CD4-positive, alpha-beta T cell treated with Interleukin-4 for 4 hours (primary cell): ENCODE measurements at places on chromosomes 3 and 15.

DNA sequence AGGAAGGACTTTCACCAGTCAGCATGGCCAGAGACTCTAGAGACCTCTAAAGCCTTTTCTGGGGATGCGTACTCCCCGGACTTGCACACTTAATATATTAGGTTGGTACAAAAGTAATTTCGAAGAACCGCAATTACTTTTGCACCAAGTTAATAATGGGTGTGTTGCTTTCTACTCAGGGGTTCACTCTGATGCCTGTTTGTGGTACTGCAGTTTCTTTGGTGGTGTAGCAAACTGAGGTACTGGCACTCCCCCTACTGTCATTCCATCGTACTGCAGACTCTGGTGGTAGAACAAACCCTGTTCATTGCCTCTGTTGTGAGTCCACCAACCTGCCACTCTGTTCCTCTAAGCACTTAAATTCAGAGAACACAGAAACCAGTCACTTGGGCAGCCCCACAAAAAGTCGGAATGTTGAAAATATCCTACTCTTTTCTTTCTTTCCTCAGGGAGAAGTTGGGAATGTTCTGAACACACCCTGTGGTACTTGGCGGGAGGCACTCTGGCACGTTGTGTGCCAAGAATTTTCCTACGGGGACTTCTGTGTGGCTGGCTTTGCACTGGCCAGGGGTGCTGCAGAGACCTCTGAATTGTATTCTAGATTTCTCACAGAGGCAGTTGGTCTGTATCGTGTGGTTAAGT lies 46.3 kb downstream of the GABRG3 start:
- DNase-seq, result peak; percentile 2

GRCh38 chr3:133991637-133992036 lies 38.1 kb downstream of the SLCO2A1 start:
- no peak for DNase-seq

DNA sequence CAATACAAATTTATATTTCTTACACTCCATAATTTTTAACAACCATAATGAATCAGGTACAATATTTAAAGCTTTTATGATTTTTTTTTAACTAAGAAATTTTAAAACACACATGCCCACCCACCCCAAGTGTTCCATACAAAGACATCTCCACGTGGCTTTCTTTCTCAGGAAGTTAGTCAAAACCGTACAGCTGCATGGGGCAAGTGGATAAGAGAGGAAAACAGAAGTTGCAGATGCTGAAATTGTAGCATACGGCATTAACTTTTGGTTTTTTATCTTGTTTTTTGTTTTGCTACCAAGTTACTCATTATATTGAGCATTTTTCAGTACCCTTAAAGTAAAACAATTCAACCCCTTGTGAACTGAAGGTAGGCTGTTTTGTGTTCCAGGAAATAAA lies 14.8 kb downstream of the GNB4 start:
- no peak for DNase-seq

DNA sequence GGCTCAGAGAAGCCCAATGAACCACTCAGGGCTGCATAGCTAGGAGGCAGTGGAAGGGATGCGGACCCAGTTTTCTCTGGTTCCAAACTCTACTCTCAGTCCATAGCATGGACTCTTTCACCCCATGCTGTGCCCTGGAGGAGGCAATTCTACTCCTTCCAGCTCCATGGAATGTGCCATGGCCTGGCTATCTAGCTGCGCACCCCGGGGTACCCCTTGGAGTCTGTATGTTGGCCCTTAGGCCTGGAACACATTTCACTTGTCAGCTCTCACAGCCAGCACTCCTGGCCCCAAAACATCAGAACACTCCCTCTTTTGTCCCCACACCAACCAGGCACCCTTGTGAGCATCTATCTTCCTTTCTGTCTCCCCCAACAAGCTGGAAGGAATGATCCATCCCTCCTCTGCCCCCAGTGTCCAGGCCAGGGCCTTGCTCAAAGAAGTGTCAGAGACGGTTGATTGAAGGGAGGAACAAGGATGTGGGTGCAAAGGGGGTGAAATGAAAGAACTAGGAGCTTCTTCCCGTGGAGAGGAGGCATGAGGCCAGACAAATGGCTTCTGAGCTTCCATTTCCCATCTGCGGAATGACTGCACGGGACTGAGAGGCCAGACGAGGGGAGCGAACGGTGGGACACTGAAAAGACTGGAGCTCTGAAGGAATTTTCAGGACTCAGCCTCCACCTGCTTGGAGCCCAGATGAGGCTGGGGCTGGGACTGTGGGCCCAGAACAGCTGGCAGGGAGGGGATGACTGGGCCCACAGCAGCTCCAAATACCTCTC lies 2.8 kb downstream of the PRSS50 start:
- DNase-seq, result no peak

DNA sequence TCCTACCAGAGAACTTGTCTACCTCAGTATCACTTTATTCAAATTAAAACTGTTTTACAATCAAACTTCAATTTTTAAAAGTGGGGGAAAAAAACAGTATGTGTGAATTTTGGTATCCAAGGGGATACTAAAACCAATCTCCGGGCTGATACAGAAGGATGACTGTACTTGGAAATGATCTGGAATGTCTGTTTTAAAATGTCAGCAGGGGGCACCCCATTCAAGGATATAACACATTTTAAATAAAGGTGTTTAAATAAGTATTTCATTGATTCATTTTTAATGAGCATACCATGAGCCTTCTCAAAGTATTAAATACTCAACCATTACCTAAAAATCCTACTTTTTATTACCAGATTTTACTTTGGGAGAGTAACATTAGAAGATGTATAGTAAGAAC lies 67.9 kb downstream of the ULK4 start:
- DNase-seq, result peak; percentile 42

DNA sequence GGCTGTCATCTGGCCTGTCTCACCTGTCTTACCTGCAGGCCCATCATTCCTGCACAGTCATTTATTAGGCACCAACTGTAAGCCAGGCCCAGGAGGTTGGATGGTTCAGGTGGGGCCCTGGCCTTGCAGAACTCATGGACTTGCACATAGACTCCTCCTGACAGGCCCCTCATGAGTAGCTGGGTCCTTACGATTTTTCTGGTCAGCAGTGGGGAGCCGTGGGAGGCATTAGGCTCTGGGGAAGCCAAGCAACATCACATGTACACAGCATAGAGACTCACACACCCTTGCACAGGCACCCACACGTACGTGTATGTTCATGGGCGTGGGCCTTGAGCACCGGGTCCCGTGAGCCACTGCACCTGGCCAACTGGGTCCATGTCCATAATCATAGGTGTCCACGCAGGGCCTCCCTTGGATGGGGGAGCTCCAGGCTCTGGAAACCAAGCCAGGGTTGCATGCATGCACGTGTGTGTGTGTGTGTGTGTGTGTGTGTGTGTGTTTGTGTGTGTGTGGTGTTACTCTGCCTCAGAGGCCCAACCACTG lies 20.3 kb downstream of the CISH start:
- DNase-seq, result peak; percentile 31

GRCh38 chr15:98425173-98425572 lies 223.2 kb upstream of the IGF1R start:
- DNase-seq, result no peak

- no peak for DNase-seq
These were observed 9.3 kb downstream of the RBPMS2 start for GRCh38 chr15:64766058-64766457.

DNA sequence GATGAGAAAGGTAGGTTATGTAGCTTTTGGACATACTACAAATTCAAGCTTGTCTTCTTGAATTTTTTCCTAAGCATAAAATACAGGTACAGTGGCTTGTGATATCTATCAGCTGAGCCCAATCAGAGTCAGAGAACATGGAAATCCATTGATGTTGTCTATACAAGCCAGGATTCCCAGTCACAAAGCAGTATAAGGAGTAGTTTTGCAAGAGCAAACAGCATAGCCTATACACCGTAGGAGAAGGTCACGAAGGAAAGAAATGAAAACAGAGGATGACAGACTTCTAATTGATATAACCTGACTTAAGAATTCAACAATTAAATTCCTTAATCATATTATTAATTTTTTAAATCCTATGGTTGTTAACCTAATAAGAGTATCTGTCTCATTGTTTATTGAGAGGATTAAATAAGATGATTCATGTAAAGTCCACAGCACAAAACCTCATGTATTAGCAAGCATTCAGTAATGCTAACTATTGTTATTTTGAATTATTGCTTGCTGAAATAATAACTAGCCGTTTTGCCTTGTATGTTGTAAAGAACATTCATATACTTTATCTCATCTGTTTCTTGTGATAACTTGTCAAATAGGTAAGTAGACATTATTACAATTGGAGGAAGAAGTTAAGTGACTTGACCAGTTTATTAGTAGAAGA lies 276.6 kb upstream of the ZPLD1 start:
- no peak for DNase-seq

- DNase-seq, result no peak
These were observed 20.0 kb downstream of the TPRA1 start for GRCh38 chr3:127570520-127570919.

DNA sequence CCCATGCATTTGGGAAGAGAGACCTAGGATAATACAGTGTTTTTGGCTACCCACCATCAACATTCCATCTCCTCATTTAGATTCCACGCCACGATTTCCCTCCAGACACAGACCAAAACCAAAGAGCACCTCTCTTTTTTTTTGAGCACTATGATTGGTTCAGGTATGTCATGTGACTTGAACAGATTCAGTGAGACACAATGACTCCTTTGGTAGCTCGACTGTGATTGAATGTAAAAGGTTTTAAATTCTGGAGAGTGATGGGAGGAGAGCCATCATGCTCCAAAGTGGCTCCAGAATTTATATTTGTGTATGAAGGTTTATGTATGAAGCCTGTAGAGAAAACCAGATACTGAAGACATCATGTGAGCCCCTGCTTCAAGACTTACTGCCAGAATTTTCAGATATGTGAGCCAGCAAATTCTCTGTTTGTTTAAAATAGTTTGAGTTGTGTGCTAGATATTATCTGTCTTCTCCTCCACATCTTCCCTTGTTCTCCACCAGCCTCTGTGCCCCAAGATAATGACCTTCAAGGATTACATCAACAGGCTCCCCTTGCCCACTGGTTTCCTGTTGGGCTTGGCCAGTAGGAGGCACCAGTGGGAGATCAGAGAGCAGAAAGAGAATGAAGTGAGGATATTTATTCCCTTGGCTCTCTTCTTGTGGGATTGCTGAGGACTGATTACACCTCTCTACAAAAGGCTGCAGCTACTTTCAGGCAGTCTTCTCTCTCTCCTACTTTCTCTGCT lies 12.5 kb downstream of the MYD88 start:
- no peak for DNase-seq

- DNase-seq, result no peak
These were observed 102.5 kb downstream of the ZMAT3 start for GRCh38 chr3:178969004-178969700.

DNA sequence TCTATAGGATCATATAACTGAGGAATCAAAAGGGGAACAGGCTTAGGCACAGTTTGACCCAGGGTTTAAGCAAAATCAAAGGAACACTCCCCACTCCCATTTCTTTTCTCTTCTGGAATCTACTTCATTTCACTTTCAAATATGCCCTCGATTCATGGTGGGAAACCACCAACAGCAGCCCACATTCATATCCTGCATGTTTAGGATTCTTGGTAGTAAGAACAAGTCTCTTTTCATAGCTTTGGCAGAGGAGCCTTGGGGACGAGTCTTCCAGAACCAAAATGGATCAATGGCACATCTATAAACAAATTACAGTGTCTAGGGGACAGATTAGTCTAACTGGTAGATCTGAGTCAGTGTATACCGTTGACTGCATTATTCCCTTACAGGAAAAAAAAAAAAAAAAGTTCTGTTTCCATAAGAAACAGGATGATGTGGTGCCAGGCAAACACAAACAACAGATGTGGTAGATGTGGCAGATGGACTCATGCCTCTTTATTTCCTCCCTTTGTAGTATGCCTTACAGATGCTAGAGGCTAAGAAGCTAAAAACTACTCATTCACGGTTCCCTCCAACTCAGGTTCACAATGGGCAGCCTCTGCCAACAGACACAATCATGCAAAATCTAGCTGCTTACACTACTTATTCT lies 578.3 kb upstream of the ADAMTS9 start:
- DNase-seq, result no peak

DNA sequence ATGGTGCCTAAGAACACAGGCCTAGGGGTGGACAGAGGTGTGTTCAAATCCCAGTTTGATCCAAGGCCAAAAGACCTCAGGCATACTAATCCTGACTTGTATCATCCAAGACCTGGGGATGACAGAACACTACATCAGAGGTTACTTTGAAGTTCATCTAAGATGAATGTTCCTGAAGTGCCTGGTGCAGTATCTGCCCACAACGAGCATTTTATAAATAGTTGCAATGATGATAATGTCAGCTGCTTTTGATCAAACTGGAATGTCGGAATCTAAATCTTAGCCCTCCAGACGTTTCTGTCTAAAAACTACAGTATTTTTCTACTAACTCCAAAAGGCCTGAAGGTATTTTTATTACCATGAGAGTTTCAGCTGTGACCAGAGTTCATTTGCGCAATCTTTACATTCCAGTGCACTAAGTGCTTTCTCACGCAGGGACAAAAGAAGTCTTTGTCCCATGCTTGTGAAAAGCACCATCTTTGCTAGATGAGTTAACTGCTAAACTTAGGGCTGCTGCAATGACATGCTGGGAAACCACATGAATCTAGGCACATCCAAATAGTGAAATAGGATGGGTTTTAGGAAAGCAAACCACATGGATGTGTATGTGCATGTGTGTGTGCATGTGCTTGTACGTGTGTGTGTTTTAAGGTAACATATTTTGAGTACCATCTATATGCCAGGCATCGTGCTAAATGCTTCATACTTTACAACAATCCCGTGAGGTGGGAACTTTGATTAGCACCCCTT lies 18.1 kb downstream of the ANXA2 start:
- no peak for DNase-seq
